ENCODE measurements at places on chromosomes 12 and 14. TPM values are rescaled to one million over a fixed set of nuclear protein-coding genes. Genes with fewer than 3 reads are reported as not detected.

Gene KRT77
- not detected for total RNA-seq

Gene ACRBP
- 5.2 TPM for total RNA-seq

Gene NKX2-1
- total RNA-seq, result not detected

Gene PTPRO
- 16.1 TPM for total RNA-seq

Gene RESF1
- total RNA-seq, result 65.2 TPM

Gene ASB2
- 53.3 TPM for total RNA-seq

Gene KRT8
- total RNA-seq, result 34.5 TPM

Gene SLC2A3
- total RNA-seq, result 142 TPM

Gene CLEC2B
- 23.3 TPM for total RNA-seq

- H3K36me3 ChIP-seq, result no peaks in the 10 kb centered on the region
- H3K27me3 ChIP-seq, result no peaks in the 10 kb centered on the region
- DNase-seq, result no peak
- H3K27ac ChIP-seq, result peak overlapping the region; percentile 37
- H3K4me1 ChIP-seq, result no peaks in the 10 kb centered on the region
These were observed 17.0 kb upstream of the WNT5B start for GRCh38 chr12:1611803-1612572.

GRCh38 chr14:93462479-93462878 is 31.7 kb downstream of the UNC79 start:
- H3K27me3 ChIP-seq, result no peaks in the 10 kb centered on the region
- H3K4me3 ChIP-seq, result no peak overlapping the region
- H3K36me3 ChIP-seq, result no peaks in the 10 kb centered on the region
- no peak for DNase-seq
- H3K27ac ChIP-seq, result no peak overlapping the region

DNA sequence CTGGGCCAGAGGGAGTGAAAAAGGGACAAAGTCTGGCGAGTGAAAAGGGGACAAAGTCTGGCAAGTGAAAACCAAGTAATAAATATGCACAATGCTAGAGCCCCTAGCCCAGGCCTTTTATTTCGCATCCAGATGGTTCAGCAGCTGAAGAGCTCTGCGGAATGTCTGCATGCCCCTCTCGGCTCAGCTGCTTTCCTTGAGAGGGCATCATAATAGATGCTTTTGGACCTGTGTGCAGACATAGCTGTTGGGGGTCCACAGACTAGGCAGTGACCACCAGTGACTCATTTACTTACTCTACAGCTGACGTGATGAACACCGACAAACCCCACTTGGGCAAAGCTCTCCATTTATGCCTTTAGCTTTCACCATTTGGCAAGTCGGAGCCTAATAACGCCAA is 4.3 kb downstream of the NIN start:
- DNase-seq, result no peak
- no peak overlapping the region for H3K27ac ChIP-seq
- peaks cover 10% of the 10 kb centered on the region for H3K4me1 ChIP-seq
- no peak overlapping the region for H3K4me3 ChIP-seq

DNA sequence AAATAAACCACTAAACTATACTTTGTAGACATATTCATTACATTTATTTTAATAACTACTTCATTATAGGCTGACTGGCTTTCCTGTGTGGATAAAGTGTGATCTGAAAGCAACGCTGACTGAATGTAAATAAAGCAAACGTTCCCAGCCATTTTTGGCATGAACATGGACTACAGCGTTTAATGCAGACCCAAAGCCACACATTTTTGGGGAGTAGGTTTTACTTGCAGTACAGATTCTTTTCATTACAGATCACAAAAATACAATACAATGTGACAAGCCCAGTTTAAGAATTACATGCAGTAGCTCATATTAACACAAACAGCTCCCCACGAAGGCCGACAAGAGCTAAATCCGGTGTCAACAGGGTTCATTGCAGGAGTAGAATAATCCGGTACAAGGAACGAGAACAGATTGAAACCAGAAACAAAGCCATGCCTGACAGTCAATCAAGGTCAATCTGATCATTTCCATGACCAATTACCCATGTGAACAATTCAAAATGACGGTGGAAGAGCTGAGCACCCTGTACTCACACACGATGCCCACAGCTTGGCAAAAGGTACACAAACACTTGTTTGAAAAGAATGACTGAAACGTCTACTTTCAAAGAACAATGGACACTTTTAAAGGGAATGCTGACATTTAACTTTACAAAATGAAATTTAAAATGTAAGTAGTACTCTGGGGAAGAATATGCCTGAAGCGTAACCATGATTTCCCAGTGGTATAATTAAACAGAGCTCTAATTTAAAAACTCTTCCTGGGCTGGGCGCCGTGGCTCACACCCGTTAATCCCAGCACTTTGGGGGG is 5.3 kb downstream of the BAG5 start:
- no peak overlapping the region for H3K27ac ChIP-seq
- H3K36me3 ChIP-seq, result no peaks in the 10 kb centered on the region
- H3K4me3 ChIP-seq, result no peak overlapping the region
- DNase-seq, result peak; percentile 27

- no peak overlapping the region for H3K4me3 ChIP-seq
- H3K27ac ChIP-seq, result peak overlapping the region; percentile 40
- H3K27me3 ChIP-seq, result no peaks in the 10 kb centered on the region
- DNase-seq, result no peak
These were observed 6.6 kb downstream of the TTC9 start for GRCh38 chr14:70648346-70648745.

GRCh38 chr14:31419179-31419966 is 977 bp downstream of the HEATR5A start:
- no peaks in the 10 kb centered on the region for H3K36me3 ChIP-seq
- H3K4me3 ChIP-seq, result peak overlapping the region; percentile 91
- H3K27ac ChIP-seq, result peak overlapping the region; percentile 19
- H3K4me1 ChIP-seq, result no peaks in the 10 kb centered on the region
- DNase-seq, result no peak

DNA sequence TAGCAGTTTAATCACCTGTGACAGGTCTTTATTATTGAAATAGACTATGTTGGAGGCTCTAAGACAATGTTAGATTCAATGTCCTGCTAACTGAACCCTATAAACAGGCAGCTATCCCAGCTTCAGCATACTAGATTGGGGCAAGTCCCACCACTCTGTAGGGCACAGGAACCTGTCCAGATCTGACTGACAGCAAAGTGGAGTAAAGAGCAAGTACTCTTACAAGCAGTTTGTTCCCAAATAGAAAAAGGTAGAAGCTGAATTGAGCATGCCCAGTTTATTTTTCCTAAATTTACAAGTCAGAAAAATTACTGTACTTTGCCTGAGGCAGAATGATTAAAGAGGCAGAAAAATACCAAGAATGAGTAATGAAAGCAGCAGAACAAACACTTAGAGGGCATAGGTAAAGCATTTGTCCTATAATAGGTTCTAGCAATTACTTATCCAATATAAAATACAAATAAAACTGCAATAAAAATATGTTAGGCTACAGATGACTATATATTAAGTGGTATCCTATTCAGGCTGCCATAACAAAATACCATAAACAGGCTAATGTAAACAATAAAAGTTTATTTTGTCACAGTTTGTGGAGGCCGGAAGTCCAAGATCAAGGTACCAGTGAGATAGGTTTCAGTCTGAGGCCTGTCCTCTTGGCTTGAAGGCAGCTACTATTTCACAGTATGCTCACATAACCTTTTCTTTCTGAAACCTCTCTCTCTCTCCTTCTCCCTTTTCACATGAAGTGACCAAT is 868.2 kb downstream of the C12orf50 start:
- DNase-seq, result no peak
- H3K4me3 ChIP-seq, result no peak overlapping the region
- no peak overlapping the region for H3K27ac ChIP-seq
- no peaks in the 10 kb centered on the region for H3K4me1 ChIP-seq

DNA sequence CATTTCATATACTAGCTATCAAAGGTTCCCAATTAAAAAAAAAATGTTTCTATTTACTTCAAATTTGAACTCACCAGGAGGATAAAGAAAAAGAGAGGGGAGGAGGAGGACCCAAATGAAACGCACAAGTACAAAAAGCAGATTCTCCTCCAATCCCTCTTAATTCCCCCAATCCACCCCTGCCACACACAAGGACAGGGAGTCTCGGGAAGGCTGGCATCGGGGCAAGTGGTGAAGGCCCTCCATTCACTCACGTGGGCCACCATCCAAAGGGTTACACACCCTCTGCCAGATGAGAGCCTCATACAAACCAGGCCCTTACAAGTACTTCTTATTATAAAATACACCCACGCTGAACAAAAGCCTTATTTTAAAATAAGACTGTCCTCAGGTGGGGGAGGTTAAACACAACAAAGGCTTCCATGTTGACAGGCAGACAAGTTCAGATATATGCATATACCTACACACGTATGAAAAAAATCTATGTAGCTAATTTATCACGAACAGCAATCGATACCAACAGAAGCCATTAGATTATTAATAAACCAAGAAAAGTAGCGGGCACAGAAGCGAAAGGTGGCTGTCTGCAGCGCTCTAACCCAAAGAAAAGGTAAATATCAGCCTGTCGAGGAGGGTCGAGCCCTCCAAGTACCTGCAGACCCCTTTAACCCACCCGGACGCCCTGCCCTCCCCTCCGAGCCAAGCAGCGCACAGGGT is 1.5 kb downstream of the ATP2B1 start:
- H3K4me3 ChIP-seq, result peak overlapping the region; percentile 38
- H3K4me1 ChIP-seq, result no peaks in the 10 kb centered on the region
- no peaks in the 10 kb centered on the region for H3K36me3 ChIP-seq
- H3K27me3 ChIP-seq, result no peaks in the 10 kb centered on the region
- no peak for DNase-seq

DNA sequence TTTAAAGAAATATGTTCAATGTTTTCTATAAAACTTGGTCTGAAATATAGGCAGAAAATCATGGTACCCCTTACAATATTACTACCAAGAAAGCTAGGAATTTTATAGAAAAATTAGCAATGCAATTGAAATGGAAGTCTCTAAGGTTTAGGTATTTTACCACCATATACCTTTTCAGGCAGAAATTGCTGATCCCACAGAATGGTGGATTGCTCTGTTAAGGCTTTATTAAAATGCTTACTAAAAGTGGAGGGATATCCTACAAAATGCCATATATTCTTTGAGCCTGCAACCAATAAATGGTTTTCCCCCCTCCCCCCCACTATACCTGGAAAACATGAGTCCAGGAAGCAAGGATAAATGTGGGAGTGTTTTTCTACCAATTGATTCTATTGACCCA is 718.1 kb upstream of the NOVA1 start:
- H3K27me3 ChIP-seq, result no peaks in the 10 kb centered on the region
- no peak for DNase-seq
- H3K4me3 ChIP-seq, result no peak overlapping the region
- no peak overlapping the region for H3K27ac ChIP-seq
- H3K4me1 ChIP-seq, result no peaks in the 10 kb centered on the region

DNA sequence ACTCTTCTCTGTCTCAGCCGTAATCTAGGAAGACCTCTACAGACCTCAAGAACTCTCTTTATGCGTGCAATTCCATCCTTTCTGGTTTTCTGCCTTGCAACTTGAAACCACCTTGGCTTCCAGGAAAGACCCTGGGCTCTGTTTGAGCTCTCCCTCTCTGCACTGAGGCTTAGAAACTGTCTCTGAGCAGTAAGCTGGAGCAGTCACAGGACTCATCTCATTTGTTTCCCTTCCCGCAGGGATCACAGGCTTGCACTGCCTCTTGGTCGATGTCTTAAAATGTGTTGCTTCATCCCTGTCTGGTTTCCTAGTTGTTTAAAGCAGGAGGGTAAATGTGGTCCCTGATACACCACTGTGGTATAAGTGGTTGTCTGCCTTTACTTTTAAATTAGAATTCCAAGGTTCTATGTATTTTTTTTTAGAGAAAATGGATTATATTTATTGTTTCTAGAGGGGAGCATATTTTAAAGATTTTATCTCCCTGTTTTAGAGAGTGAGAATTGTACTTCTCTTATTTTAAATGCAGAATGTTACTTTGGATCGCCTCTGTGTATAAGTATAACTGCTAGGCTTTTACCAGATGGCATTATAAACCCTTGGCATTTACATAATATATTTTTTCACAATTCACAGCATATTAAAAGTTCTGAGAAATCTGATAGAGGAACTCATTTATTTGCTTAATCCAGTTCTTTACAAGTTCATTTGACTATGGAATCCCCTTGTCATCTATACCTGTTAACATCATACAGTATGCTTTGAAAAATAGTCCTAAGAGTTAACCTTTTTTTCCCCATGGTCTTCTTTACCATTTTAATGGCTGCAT is 26.4 kb downstream of the EID3 start:
- no peaks in the 10 kb centered on the region for H3K27me3 ChIP-seq
- H3K36me3 ChIP-seq, result no peaks in the 10 kb centered on the region
- H3K4me1 ChIP-seq, result no peaks in the 10 kb centered on the region
- H3K27ac ChIP-seq, result no peak overlapping the region

- no peaks in the 10 kb centered on the region for H3K4me1 ChIP-seq
- H3K27me3 ChIP-seq, result no peaks in the 10 kb centered on the region
- H3K4me3 ChIP-seq, result no peak overlapping the region
- no peak overlapping the region for H3K27ac ChIP-seq
- DNase-seq, result peak; percentile 72
These were observed 3.6 kb downstream of the ABCD4 start for GRCh38 chr14:74299061-74299545.

DNA sequence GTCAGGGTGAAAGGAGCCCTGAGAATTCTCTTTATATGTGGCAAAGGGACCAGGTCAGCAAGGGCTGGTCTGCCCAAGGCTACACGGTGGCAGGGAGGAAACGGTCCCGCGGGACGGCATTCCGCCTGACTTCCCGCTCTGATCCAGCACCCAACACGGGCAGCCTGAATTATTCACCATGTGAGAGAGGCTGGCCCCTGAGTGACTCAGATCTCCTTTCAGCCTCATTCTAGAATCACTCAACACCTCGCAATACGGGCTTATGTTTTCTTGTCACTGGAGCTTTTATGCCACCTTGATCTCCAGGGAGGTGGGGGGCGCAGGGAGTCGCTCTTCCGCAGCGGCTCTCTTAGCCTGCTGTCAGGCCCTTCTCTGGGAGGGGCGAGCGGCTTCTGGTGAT is 8.5 kb downstream of the LRTM2 start:
- H3K4me1 ChIP-seq, result no peaks in the 10 kb centered on the region
- no peak overlapping the region for H3K27ac ChIP-seq
- DNase-seq, result no peak
- H3K36me3 ChIP-seq, result no peaks in the 10 kb centered on the region
- H3K4me3 ChIP-seq, result no peak overlapping the region

GRCh38 chr12:11693601-11694000 is 44.1 kb downstream of the ETV6 start:
- H3K27me3 ChIP-seq, result no peaks in the 10 kb centered on the region
- no peak for DNase-seq
- H3K4me1 ChIP-seq, result peaks cover 9% of the 10 kb centered on the region
- H3K36me3 ChIP-seq, result no peaks in the 10 kb centered on the region
- H3K27ac ChIP-seq, result no peak overlapping the region
- H3K4me3 ChIP-seq, result no peak overlapping the region

GRCh38 chr12:112133418-112133817 is 8.1 kb downstream of the TRAFD1 start:
- H3K4me3 ChIP-seq, result no peak overlapping the region
- H3K27ac ChIP-seq, result no peak overlapping the region
- no peaks in the 10 kb centered on the region for H3K4me1 ChIP-seq
- no peak for DNase-seq
- no peaks in the 10 kb centered on the region for H3K27me3 ChIP-seq

Data from aorta (tissue), 5 donors.